ENCODE measurements at places on chromosomes 1 and 21.

DNA sequence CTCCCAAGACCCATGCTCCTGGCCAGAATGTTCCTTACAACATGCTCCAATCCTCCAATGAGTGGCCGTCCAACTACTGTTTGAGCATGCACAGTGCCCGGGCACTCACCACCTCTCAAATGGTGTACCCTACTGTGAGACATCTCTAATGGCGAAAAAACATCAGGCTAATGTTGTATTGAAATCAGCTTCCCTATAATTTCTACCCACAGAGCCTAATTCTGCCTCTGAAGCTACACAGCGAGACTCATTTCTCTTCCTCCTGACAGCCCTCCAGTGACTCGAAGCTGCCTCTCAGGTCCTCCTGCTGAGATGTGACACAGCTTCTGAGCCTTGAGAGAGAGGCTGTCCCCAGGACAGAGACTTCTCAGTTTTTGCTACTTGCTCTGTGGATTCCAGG lies 130.7 kb downstream of the FAM78B start:
- no peak for DNase-seq

- no peak for DNase-seq
These were observed 136.6 kb upstream of the HMGB4 start for GRCh38 chr1:33727310-33727709.

- peak; percentile 22 for DNase-seq
These were observed 3.6 kb upstream of the ZNF672 start for GRCh38 chr1:248834343-248834940.

DNA sequence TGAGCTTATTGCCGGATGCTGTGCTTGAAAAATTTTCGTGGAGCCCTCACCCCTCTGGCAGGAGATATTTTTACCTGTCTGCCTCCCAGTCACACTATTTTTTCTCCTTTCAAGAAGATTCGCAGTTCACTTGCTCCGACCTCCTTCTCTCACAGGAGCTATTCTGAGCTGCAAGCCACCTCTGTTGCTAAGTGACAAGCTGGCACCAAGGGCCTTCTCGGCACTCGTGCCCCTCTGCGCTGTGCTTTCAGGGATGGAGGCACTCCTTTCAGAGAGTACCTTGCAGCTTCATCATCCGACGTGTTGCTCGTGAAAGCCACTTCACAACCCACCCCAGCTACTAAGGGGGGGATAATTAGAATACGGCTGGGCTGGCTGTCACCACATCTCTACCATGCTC lies 11.6 kb downstream of the SLC6A17 start:
- no peak for DNase-seq

All from activated effector memory CD4-positive, alpha-beta T cell treated with anti-CD3 and anti-CD28 coated beads, Interleukin-2, amount 50 U/mL, for 16 hours (primary cell).